Activated T-helper 1 cell treated with anti-CD3 and anti-CD28 coated beads, Interleukin-12 subunit alpha, Interleukin-12 subunit beta, Interleukin-2, Interleukin-4 antibody, amounts not matched to agents 30 ng/mL and 10 ng/mL and 1 ng/mL, durations not matched to agents 14 hours and 24 hours and 36 hours (primary cell): ENCODE measurements at places on chromosomes 2 and 18. TPM values are rescaled to one million over a fixed set of nuclear protein-coding genes. Genes with fewer than 3 reads are reported as not detected.
A peak's percentile ranks its signal among the peaks of the same experiment; 100 is the strongest.

CHST9 gene
- not detected in 2 replicates for total RNA-seq

TCF23 gene
- not detected in 2 replicates for total RNA-seq

CDH2 gene
- total RNA-seq = 0.10 and 0.16 TPM in 2 replicates

ZFP36L2 gene
- 92.3 TPM in 2 replicates for total RNA-seq

C1QL2 gene
- not detected in 2 replicates for total RNA-seq

SKA1 gene
- total RNA-seq = 20.7 and 23.3 TPM in 2 replicates

PIKFYVE gene
- 28.7 and 33.5 TPM in 2 replicates for total RNA-seq

RGPD3 gene
- 0.16 and 0.22 TPM in 2 replicates for total RNA-seq

MAL gene
- total RNA-seq = 264 and 272 TPM in 2 replicates

AGXT gene
- not detected in 2 replicates for total RNA-seq

DNA sequence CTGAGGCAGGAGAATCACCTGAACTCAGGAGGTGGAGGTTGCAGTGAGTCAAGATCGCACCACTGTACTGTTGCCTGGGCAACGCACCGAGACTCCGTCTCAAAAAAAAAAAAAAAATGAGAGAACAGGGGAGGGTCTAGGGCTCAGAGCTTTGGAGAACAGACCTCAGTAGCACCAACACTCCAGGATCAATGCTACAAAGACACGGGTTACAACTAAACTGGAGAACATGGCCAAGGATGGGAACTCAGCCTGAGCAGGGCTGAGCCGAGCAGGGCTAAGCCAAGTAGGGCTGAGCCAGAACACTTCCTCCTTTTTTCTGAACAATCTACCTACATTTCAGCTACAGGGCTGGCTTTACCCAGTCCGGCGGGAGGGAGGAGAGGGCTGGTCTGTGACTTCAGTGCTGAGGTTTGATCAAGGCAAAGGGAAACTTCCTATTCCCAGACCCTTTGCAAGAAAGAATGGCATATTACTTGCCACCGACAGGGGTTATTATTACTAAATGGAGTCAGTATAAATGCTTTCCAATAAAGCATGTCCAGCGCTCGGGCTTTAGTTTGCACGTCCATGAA is 2.9 kb upstream of the CASP8 start:
- DNase-seq = peak; percentile 55

GRCh38 chr2:42929546-42930024 is 137.2 kb upstream of the HAAO start:
- no peak for DNase-seq

- no peak for DNase-seq
These were observed 199.1 kb upstream of the ARL4C start for GRCh38 chr2:234695981-234696380.

- DNase-seq = peak; percentile 8
These were observed 23.7 kb upstream of the MYO5B start for GRCh38 chr18:50218432-50219197.

DNA sequence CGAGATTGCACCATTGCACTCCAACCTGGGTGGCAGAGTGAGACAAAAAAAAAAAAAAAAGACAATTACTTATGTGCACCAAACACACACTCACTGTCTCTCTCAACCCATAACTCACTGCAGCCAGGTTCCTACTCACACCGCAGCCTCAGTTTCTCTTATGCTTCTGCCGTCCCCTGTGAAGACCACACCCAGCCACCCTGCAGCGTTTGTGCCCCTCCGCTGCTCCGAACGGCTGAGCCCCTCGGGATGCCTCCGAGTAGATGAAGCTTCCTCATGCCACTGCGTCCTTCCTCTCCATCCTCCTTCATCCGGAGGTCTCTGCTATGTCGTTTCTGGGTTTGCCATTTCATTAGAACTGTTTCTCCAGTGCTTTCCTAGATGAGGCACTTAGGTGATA is 160.1 kb downstream of the TWIST2 start:
- no peak for DNase-seq

DNA sequence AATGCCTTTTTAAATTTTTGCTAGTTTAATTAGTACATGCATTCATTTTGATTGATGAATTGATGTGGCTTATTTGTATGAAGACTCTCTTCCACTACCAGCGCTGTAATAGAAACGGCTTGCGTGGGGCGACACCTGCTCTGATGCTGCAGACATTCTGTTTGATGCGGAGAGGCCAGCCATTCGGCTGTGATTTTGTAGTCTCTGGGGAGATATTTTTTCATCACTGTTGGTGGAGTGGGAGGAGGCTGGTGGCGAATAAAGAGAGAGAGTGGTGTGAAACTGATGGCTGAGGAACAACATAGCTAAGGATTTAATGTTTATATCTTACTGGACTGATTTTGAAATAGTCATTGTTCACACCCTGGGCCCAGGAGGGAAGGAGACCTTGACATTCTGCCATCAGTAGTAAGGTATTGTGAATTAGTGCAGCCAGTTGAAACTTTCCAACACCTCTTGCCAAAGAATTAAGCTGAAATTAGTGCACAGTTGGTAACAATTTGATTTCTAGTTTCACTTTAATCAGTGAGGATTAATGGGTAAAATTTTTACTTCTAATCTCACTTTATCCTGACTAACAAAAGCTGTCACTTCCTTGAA is 224.1 kb downstream of the MTX2 start:
- DNase-seq = no peak

- DNase-seq = no peak
These were observed 19.0 kb downstream of the KRCC1 start for GRCh38 chr2:88036606-88037005.

DNA sequence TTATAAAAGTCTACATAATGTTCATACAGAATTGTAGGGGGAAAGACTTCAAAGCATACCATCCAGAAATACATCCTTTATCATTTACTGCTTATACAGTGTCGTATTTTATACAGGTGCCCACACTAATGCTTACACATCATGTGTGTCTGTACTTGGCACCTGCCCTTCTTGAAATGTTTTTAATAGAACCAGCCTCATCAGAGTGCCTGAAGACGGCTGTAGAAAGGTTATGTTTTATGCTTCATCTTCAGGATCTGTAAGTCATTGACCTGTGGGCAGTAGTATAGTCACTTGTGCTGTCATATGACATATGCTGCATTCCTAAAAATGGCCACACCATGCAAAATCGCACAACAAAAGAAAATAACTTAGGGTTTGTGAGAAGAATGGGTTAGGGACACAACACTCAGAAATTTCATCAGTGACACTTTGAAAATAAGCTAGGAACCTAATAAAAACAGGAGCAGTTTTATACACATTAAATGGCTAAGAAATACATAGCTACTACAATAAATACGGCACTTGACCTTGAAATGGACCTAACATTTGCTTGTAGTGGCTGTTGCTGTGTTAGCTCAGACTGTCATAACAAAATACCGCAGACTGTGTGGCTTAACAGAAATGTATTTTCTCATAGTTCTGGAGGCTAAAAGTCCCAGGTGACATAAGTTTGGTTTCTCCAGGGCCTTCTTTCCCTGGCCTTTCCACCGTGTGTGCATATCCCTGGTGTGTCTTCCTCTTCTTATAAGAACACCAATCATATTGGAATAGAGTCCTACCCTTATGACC is 112.6 kb downstream of the CERS6 start:
- no peak for DNase-seq

DNA sequence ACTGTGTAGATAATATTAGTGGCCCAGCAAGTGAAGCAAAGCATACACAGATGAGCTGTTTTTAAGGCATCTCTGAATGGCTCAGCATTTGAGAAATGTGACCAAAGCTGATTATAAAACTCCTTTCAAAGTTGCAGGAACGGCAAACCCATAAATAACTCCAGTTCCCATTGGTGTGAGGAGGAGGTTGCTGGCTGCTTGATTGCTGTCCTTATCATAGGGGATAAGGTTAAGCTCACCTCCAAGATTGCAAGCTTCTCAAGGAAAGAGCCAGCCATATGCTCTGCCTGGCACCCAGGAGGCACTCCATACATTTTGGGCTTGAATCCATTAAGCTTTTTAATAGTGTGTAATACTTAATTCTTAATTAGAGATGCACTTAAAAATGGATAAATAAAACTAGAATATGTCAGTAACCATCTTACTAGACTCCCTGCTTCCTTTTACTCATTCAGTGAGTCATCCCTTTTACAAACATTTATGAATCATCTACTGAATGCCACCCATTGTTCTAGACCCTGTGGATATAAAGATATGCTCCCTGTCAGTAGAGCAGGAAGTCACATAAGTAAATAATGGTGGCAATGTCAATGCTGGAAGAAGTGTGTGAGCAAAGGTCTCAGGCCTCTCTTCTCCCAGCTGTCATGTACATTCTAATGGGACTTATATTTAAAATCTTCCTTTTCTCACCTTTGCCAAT is 99.3 kb downstream of the SPATS2L start:
- DNase-seq = no peak

- DNase-seq = no peak
These were observed 17.5 kb downstream of the FTCDNL1 start for GRCh38 chr2:199833525-199833924.

GRCh38 chr2:141911485-141912066 is 219.2 kb downstream of the LRP1B start:
- no peak for DNase-seq

GRCh38 chr2:120552800-120553481 is 182.7 kb upstream of the GLI2 start:
- DNase-seq = peak; percentile 11

DNA sequence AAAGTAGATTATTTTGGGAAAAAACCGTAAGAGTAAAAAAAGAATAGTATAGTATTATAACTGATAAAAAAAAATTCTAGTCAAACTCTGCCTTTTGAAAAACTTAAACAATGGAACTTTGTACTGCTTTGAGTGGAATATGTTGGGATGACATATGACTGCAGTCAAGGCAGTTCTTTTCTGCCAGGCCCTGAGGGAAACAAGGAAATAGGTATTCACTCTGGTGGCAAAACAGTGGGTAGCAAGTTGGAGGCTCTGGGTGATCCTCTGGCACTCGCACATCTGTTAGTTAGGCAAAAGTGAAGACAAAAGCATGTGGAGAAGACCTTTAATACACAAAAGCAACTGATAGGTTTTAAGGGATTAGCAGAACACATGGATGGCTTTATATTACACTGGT is 102.2 kb downstream of the ARHGEF33 start:
- no peak for DNase-seq

GRCh38 chr18:48637081-48637990 is 98.5 kb downstream of the CTIF start:
- no peak for DNase-seq

DNA sequence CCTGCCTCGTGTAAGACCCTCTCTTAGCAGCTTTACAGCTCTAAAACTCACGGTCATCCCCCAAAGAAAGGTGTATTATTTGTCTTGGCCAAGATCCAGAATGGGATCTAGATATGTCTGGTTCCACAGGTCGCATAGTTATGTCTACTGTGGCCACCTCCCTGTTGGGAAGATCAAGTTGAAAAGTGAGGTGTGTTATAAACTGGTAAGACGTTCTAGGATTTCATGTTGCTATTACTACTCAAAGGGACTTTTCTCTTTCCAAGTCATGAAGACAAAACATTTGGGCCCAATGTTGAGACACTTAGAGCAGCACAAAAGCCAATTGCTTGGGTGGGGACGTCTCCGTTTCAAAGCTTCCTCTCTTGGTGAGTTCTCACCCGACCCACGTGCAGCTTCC is 766.0 kb downstream of the RNF144A start:
- no peak for DNase-seq

- DNase-seq = no peak
These were observed 806.4 kb downstream of the TRIB2 start for GRCh38 chr2:13522917-13523821.

- DNase-seq = no peak
These were observed 228.3 kb downstream of the LDLRAD4 start for GRCh38 chr18:13446610-13447461.

- no peak for DNase-seq
These were observed 4.1 kb downstream of the ZEB2 start for GRCh38 chr2:144515696-144516410.

DNA sequence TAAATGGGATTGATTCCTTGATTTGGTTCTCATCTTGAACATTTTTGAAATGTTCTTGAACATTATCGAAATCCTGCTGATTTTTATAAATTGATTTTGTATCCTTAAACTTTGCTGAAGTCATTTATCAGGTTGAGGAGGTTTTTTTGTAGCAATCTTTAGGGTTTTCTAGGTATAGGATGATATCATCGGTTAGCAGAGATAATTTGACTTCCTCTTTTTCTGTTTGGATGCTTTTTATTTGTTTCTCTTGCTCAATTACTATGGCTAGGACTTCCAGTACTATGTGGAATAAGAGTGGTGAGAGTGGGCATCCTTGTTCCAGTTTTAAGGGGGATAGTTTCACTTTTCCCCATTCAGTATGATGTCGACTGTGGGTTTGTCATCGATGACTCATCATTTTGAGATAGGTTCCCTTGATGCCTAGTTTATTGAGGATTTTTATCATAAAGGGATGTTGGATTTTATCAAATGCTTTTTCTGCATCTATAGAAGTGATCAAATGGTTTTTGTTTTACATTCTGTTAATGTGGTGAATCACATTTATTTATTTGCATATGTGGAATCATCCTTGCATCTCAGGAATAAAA is 201.5 kb upstream of the ZSWIM2 start:
- DNase-seq = no peak
